IMR-90 (cell line): ENCODE measurements at places on chromosomes 5 and 9. TPM values are rescaled to one million over a fixed set of nuclear protein-coding genes. Genes with fewer than 3 reads are reported as not detected.
A peak's percentile ranks its signal among the peaks of the same experiment; 100 is the strongest.

The RPL35 gene
- total RNA-seq: 881 and 1,151 TPM in 2 replicates

The NIPBL gene
- total RNA-seq: 31.7 and 46.4 TPM in 2 replicates

The RPL12 gene
- 1,864 and 2,290 TPM in 2 replicates for total RNA-seq

The TMEFF1 gene
- 0.90 and 1.9 TPM in 2 replicates for total RNA-seq

The PCDHGB7 gene
- 5.8 and 6.3 TPM in 2 replicates for total RNA-seq

The LRRC19 gene
- total RNA-seq: not detected in 2 replicates

The SPATA6L gene
- 0.18 and 0.28 TPM in 2 replicates for total RNA-seq

The SETD9 gene
- total RNA-seq: 8.1 and 8.9 TPM in 2 replicates

The GMCL2 gene
- not detected in 2 replicates for total RNA-seq

- no peak overlapping the region for H3K4me3 ChIP-seq
- H3K27ac ChIP-seq: no peak overlapping the region
- H3K4me1 ChIP-seq: no peaks in the 10 kb centered on the region
- H3K27me3 ChIP-seq: no peaks in the 10 kb centered on the region
- DNase-seq: no peak
Observed at GRCh38 chr9:89009546-89009840, 18.2 kb downstream of the S1PR3 start.

GRCh38 chr5:110031402-110032140 lies 341.8 kb downstream of the MAN2A1 start:
- H3K4me3 ChIP-seq: no peak overlapping the region
- no peak overlapping the region for H3K27ac ChIP-seq
- no peaks in the 10 kb centered on the region for H3K36me3 ChIP-seq
- H3K27me3 ChIP-seq: no peaks in the 10 kb centered on the region
- H3K4me1 ChIP-seq: no peaks in the 10 kb centered on the region

DNA sequence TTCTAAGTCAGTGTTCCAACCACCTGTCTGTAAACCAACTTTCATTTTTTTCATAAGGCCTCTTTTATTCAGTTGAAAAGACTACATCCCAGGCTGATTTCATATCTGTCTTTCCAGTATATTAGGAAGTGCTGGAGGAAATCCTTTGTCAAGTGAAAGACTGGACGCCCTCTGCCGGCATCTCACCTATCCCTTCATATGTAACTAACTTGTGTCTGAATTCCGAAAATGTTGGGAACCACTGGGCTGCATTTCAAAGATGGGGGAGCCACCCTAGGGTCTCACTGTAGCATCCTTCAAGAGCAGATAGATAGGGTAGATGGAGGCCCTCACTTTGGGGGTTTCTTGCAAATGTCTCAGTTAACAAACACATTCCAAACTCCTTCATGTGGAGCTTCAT lies 569.8 kb downstream of the CTNND2 start:
- H3K27ac ChIP-seq: no peak overlapping the region
- H3K4me3 ChIP-seq: no peak overlapping the region
- no peak for DNase-seq
- H3K4me1 ChIP-seq: no peaks in the 10 kb centered on the region
- H3K27me3 ChIP-seq: no peaks in the 10 kb centered on the region

GRCh38 chr5:24643880-24644279 lies 898 bp downstream of the CDH10 start:
- H3K27ac ChIP-seq: no peak overlapping the region
- no peak for DNase-seq
- no peaks in the 10 kb centered on the region for H3K36me3 ChIP-seq
- H3K4me1 ChIP-seq: no peaks in the 10 kb centered on the region

GRCh38 chr9:35827486-35827885 lies 1.0 kb downstream of the FAM221B start:
- no peak overlapping the region for H3K4me3 ChIP-seq
- peaks cover 9% of the 10 kb centered on the region for H3K4me1 ChIP-seq
- no peak overlapping the region for H3K27ac ChIP-seq
- peak; percentile 71 for DNase-seq
- H3K27me3 ChIP-seq: no peaks in the 10 kb centered on the region

GRCh38 chr9:16290169-16290568 lies 580.3 kb downstream of the BNC2 start:
- H3K4me3 ChIP-seq: no peak overlapping the region
- H3K36me3 ChIP-seq: no peaks in the 10 kb centered on the region
- H3K27ac ChIP-seq: no peak overlapping the region
- no peak for DNase-seq
- peaks cover 3% of the 10 kb centered on the region; the same call in 1 of the 2 replicates for H3K27me3 ChIP-seq
- no peaks in the 10 kb centered on the region; the same call in 1 of the 2 replicates for H3K4me1 ChIP-seq

DNA sequence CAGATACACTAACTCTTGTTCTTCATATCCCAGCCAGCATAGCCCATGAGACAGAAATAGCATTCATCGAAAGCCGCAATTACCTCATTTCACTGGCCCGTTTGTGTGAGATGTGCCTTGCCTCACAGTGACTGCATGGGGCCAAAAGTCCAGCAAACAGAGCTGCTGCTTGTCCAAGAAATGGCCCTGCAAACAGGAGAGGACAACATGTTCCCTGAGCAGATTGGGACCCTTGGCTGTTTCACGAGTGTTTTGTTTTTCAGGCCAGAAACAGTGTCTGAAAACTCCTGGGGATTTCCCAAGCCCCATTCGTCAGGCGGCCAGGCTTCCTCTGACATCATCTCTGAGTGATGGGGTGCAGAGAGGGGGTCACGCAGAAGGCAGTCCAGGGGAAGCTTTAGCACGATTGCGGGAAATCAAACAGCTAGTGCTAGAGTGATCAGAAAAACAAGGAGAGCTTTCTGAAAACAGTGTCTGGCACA lies 503.6 kb upstream of the PAPPA start:
- no peak overlapping the region for H3K4me3 ChIP-seq
- H3K36me3 ChIP-seq: no peaks in the 10 kb centered on the region
- H3K27ac ChIP-seq: peak overlapping the region; percentile 86

DNA sequence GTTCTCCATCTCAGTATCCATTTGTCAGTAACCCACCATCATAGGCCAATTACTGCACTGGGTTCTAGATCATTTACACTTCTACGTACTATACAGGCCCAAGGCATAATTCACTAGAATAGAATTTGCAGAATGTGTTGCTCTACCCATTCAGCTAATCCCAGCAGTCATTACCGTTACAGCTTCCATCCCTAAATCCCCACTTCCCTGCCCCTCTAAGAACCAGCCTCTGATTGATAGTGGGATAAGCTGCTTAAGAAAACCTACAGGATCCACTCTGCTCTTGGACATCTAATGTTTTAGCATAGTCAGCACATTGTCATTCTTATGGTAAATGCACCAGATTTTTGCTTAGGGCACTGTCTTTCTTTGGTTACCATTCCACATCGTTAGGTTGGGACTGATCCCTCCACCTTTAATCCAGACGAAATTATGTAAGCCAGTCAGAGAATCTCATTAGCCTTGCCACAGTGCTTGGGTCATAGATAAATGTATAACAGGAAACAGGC lies 39.3 kb upstream of the CHD1 start:
- no peak for DNase-seq
- H3K4me3 ChIP-seq: no peak overlapping the region
- H3K4me1 ChIP-seq: peaks cover 1% of the 10 kb centered on the region; the same call in 1 of the 2 replicates
- no peaks in the 10 kb centered on the region for H3K36me3 ChIP-seq

DNA sequence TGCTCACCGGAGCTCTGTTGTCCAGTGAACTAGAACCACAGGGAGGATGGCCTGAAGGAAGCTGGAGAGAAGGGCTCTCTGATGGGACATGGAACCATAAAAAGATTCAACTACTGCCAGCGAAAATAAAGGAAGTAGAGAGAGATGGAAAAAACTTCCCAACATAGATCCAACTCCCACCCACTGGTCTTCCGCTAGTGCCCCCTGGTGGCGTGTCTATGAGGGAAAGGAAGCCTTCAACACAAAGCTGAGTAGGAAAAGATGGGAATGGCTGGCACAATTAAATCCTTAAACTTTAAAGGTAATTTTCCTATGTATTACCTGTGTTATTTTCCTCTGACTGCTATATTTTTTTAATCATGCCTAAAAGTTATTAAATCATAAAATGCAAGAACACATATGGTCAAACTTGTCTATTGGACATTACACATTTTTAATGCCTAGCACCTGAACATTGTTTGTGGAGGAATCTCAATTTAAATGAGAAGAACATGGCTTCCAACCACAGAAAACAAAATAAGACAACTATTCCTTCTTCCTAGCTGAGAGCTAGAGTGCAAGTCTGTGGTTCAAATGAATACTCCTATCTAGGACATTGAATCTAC lies 51.5 kb downstream of the CEP120 start:
- H3K27me3 ChIP-seq: no peaks in the 10 kb centered on the region
- no peaks in the 10 kb centered on the region for H3K4me1 ChIP-seq
- DNase-seq: peak; percentile 7
- no peak overlapping the region for H3K27ac ChIP-seq
- no peak overlapping the region for H3K4me3 ChIP-seq
- peaks cover 14% of the 10 kb centered on the region for H3K36me3 ChIP-seq

DNA sequence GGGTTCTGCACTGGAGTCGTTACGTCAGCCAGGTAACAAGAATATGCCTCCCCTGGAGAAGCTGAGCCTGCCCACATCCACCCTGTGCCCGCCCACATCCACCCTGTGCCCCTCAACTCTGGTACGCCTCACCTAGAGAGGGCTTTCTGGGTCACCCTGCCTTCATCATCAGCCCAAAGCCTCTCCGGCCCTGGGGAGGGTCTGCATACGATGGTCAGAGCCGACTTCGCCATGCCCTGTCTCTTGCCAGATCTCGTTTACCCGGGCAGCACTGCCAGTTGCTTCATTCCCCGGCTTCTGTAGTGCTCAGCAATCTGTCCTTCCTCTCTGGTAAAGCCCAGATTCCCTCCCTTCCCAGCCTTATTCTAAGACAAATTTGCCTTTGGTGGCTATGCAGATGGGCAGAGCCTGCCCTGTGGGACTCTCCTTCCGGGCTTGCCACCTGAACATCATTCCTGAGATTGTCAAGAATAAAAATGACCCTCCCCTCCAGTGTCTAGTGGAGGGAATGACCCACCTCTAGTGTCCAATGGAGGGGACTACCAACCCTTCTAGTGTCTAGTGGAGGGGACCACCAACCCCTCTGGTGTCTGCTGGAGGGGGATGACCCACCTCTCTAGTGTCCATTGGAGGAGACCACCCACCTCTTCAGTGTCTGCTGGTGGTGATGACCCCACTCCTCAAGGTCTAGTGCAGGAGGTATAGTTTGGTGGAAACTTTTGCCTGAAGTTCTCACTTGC lies 3.4 kb downstream of the PLEKHG4B start:
- H3K36me3 ChIP-seq: no peaks in the 10 kb centered on the region
- no peak overlapping the region for H3K4me3 ChIP-seq

GRCh38 chr5:80474929-80475328 lies 13.0 kb upstream of the FAM151B start:
- H3K4me1 ChIP-seq: 0 out of 2 replicates have a peak, but pooled peaks cover 3% of the 10 kb centered on the region
- H3K27me3 ChIP-seq: no peaks in the 10 kb centered on the region
- peaks cover 11% of the 10 kb centered on the region for H3K36me3 ChIP-seq
- H3K4me3 ChIP-seq: no peak overlapping the region
- peak; percentile 25 for DNase-seq

DNA sequence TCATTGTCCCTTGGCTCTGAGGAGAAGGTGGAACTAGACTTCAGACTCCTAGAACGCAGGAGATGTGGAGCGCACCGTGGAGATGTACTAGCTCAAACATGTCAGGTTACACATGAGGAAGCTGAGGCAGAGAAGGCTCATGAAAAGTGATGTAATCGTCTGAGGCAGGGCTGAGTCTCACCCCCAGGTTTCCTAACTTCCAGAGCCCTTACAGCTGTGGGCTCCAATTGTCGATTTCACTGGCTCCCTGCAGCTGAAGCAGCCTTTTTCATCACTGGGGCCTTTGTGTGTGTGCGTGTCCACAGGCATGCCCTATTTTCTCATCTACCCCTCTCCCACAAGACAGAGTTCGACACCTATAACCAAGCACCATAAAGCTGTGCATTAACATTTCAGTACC lies 370.6 kb downstream of the NTRK2 start:
- no peaks in the 10 kb centered on the region for H3K36me3 ChIP-seq
- no peak overlapping the region for H3K27ac ChIP-seq
- no peak for DNase-seq

DNA sequence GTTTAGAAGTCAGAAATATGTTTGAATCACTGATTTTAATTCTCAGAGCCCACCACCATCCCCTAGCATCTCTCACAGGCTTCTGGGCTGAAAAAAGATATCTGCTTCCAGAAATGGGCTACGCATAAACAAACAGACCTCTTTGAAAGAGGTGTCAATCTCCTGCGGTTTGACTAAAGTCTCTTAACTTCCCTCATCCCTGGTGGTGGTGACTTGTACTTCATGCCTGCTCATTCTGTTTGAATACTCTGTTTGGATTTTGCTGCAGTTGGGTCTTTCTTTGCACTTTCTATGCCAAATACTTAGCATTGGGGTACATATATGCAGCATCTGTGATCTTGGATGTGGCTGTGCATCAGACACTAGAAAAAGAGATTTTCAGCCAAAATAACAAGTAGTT lies 157.2 kb upstream of the ATP10B start:
- H3K4me3 ChIP-seq: no peak overlapping the region
- H3K27ac ChIP-seq: no peak overlapping the region
- no peaks in the 10 kb centered on the region for H3K4me1 ChIP-seq
- no peak for DNase-seq
- no peaks in the 10 kb centered on the region for H3K27me3 ChIP-seq

- no peak for DNase-seq
- H3K27ac ChIP-seq: no peak overlapping the region
- peaks cover 54% of the 10 kb centered on the region for H3K36me3 ChIP-seq
- no peaks in the 10 kb centered on the region for H3K27me3 ChIP-seq
- no peak overlapping the region for H3K4me3 ChIP-seq
Observed at GRCh38 chr9:131449276-131449675, 53.4 kb upstream of the POMT1 start.

GRCh38 chr5:65462139-65462705 lies 19.5 kb downstream of the ADAMTS6 start:
- no peaks in the 10 kb centered on the region for H3K27me3 ChIP-seq
- peak; percentile 44 for DNase-seq
- H3K4me1 ChIP-seq: peaks cover 1% of the 10 kb centered on the region; the same call in 1 of the 2 replicates
- H3K36me3 ChIP-seq: peaks cover 11% of the 10 kb centered on the region
- H3K27ac ChIP-seq: no peak overlapping the region
